ENCODE measurements at places on chromosomes 2 and 18.

DNA sequence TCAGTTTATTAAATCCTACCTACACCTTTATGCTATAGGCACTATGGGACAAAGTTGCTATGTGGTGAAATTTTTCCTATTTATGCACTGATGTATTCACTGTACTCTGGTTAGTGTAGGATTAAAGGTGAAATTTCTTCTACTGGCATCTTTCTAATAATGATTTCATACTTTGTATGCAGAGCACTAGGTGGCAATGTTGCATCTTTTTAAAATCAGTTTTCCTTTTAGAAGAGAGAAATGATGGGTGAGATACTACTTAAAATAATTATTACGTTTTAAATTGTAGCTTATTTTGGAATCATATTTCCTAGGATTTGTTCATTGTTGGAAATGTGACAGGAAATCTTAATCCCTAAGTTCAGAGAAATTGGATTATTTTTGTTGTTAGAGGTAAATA is 150.9 kb downstream of the CD8B2 start:
- DNase-seq: peak; percentile 5

- DNase-seq: no peak
These were observed 1582.9 kb upstream of the NXPH2 start for GRCh38 chr2:140363131-140363530.

DNA sequence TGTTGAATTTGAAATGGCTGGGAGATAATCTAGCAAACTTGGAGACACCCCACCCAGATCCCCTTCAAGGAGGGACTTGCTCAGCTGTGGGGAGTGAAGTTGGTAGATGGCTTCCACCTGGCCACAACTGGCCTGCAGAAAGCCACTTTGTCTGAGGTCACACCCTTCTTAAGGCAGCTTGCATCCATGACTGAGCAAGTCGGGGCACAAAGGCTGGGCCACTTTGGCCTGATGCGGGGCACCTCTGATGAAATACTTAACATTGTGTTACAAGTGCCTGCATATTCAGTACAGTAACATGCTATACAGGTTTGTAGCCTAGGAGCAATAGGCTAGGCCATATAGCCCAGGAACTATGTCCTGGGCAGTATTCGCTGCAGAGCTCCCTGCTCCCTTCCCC is 13.4 kb upstream of the RPL37A start:
- DNase-seq: no peak

DNA sequence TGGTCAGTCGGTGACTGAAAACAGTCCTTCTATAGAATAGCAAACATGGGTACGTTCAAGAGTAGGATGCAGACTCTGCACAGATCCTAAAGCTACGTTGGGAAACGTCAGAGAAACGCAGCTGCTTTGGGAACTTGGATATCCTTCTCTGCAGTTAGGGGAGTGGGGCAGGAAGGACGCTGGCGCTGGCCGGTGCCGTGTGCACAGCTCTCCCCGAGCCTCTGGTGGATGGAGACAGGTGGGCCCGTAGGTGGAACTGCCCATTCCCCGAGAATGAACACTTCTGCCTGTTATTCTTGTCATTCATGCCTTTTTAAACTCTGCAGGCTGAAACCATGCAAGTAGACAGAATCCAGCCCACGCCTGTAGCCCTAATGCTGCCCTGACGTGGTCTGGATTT is 91.7 kb upstream of the MBOAT2 start:
- DNase-seq: peak; percentile 10

DNA sequence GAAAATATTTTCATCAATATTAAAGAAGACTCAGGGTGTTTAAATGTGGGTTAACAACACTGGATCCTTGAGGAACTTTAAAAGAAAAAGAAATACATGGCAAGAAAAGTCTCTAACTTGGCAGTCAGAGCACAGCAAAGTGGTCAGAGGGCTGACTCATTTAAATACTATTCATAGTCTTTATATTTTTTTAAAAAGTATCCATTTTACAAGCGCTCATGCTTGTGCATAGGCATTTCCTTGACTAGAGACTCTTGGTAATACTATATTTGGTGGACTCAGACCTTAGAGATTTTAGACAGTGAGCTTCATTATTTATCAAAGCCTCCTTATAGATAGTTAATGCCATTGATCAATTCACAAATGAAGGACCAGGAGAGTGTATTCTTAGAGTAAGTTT is 110.2 kb downstream of the ABCA12 start:
- no peak for DNase-seq

DNA sequence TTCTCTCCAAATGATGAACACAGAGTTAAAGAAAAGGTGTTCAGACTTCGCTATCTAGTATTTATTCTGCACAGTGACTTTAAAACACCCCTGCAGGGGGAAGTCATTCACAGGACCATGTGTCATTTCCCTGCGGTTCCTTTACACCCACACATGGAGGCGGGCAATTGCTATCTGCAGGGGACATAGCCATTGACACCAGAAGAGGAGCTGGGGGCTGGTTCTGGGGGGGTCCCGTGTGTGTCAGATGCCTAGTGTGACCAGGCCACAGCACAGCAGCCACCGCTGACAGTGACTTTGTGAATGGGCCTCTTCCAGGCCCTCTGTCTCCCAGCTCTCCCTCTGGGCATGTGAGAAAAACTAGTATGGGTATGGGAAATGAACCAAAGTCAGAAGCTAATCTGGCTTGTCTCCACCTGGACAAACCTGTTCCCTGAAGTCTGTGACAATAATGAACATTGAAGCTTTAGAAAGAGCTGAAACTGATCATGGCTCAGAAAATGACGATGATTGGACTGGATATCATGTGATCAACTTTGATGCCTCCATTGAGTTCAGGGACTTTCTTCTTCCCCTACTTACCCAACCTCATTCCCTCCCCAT is 7.5 kb upstream of the GBX2 start:
- peak; percentile 36 for DNase-seq

DNA sequence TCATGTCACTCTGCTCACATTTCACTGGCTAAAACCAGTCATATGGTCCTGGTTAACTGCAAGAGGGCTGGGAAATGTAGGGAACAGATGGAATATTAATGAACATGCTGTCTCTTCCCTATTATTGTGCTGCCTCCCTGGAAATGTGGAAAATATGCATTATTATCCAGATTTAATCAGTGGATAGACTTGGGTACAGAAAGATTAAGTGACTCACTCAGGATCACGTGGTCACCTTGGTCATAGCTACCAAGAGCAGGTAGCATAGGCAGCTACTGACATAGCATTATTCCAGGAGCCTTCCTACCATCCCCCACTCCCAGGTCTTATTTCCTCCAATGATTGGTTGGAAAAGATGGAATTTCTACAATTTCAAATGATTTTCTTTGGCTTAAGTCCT is 141.1 kb downstream of the HRH4 start:
- no peak for DNase-seq

- DNase-seq: no peak
These were observed 762 bp upstream of the SPOPL start for GRCh38 chr2:138500592-138501424.

GRCh38 chr2:204705243-204705932 is 160.1 kb downstream of the PARD3B start:
- DNase-seq: no peak

DNA sequence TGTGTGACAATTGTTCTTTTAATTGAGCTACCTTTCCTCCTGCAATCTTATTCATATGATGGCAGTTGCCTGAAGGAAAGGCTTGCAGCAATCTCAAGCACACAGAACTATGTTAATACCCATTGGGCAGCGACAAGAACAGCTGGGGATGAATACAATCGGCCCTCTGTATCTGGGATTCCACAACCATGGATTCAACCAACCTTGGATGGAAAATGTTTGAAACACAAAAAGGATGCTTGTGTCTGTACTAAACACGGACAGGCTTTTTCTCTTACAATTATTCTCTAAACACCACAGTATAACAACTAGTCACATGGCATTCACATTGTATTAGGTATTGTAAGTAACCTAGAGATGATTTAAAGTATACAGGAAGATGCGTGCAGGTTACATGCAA is 256.1 kb upstream of the SIX2 start:
- no peak for DNase-seq

GRCh38 chr18:27142891-27143290 is 42.2 kb downstream of the CHST9 start:
- DNase-seq: no peak

DNA sequence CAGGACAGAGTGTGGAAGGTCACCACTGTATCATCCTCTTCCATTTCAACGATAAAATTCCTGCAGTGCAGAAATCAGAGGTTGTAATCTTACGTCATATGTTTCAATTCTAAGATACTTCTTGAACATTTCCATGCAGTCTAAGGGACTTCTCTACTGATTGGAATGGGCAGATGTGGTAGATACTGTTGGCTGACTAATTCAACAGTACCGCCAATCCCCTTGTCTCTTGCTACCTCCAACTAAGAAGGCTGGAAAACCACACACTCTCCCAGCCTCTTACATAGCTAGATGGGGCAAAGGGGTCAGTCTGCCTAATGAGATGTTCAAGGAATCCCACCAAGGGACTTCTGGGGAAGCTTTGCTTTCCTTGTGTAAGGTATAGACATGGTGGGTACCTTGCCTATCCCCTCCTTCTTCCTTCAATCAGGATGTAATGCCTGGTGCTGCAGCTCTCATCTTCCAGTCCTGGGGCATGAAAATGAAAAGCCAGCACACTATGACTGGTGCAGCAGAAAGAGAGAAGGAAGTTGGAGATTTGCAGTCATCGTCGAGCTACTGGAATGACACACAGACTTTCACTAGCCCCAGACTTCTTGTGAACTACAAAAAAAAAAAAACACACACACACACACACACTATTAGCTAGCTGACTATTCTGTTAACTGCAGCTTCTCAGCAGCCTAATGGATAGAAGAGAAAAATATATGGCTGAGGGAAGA is 84.1 kb downstream of the ALPK2 start:
- peak; percentile 39 for DNase-seq

DNA sequence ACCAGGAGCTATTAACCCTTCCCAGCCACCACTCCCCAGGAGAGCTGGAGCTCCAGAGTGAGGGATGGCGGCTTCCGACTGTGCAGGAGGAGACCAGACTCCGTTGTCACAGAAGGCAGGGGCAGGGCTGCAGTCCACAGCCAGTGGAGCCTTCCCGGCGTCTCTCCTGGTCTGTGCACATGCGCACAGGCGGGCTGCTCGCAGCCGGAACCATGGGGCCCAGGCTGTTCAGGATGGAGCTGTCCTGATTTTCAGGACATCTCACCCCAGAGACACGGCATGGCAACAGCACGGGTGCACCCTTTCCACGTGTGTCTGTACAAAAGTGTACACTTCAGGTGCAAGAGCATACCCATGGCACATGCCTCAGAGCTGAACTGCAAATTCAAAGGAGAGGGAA is 28.9 kb downstream of the EIPR1 start:
- no peak for DNase-seq

DNA sequence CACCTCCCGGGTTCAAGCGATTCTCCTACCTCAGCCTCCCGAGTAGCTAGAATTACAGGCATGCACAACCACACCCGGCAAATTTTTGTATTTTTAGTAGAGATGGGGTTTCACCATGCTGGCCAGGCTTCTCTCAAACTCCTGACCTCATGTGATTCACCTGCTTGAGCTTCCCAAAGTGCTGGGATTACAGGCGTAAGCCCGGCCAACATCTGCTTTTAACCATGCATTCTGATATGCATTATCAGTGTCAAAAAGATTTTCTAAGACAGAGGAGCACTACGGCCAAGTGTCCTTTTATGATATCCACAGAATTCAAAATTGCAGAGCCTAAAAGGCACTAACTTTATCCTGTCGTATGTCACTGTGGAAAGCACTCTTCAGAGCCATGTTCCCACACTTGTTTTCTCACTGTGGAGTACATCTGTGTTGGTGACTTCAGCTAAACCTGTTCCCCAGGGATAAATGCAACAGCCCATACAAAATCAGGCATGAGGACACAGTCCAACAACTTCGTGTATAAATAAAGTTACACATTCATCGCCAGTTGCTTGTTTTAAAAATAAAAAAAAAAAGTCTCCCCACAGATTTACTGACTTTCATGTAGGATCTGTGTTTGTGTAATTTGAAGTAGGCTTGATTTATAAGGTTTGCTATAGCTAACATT is 56.4 kb downstream of the STK25 start:
- no peak for DNase-seq
